Esophagus muscularis mucosa (tissue), 4 donors: ENCODE measurements at places on chromosomes 7 and 10. TPM values are rescaled to one million over a fixed set of nuclear protein-coding genes. Genes with fewer than 3 reads are reported as not detected.

TLX1 gene
- total RNA-seq = not detected

IL2RA gene
- 0.39 TPM for total RNA-seq

CDHR1 gene
- total RNA-seq = 0.17 TPM

- no peak for DNase-seq
- H3K4me1 ChIP-seq = peaks cover 9% of the 10 kb centered on the region
- H3K27ac ChIP-seq = no peak overlapping the region
- H3K27me3 ChIP-seq = no peaks in the 10 kb centered on the region
- H3K4me3 ChIP-seq = no peak overlapping the region
These were observed 2.9 kb upstream of the RABGEF1 start for GRCh38 chr7:66737667-66738066.

GRCh38 chr10:86210416-86210815, 156.2 kb downstream of the GRID1 start:
- H3K4me3 ChIP-seq = no peak overlapping the region
- no peaks in the 10 kb centered on the region for H3K27me3 ChIP-seq
- H3K4me1 ChIP-seq = no peaks in the 10 kb centered on the region
- DNase-seq = no peak
- H3K36me3 ChIP-seq = no peaks in the 10 kb centered on the region
- no peak overlapping the region for H3K27ac ChIP-seq

DNA sequence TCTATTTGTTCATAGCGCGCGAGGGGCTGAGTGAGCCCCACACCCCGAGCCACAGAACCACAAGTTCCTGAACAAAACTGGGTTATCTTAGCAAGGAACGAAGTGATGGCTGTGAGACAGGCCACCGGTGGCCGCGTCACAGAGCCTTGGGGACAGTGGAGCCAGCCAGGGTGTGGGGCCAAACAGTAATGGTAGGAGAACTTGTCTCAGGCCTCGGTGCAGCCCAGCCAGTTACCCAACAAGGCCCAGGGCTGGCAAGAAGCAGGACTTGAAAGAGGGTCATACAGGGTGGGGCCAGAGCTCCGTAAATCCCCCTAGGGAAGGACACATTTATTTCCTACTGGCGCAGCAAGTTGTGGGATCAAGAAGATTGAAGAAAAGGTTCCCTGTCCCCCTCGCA, 39.4 kb upstream of the TNS3 start:
- H3K4me3 ChIP-seq = no peak overlapping the region
- peaks cover 21% of the 10 kb centered on the region for H3K4me1 ChIP-seq
- no peaks in the 10 kb centered on the region for H3K36me3 ChIP-seq

DNA sequence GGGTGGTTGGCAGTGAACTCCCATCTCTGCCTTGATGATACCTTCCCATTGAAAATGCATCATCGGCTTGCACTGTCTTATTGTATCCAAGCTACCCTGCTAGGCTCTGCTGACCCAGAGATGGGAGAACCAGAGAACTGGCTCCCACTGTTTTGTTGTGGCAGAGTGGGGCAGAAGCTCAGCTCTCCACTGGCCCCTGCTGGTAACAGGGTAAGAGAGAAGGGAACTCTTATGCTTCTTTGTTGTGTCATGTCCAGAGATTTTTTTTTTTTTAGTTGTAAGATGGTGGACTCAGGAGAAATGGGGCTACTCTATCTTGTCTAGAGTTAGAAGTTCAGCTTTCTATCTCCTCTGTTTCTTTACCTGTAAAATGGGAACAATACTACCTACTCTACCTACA, 100.5 kb upstream of the SDK1 start:
- DNase-seq = no peak
- no peaks in the 10 kb centered on the region for H3K36me3 ChIP-seq
- no peak overlapping the region for H3K27ac ChIP-seq
- no peaks in the 10 kb centered on the region for H3K27me3 ChIP-seq

GRCh38 chr10:14731875-14732512, 42.7 kb downstream of the FAM107B start:
- H3K36me3 ChIP-seq = no peaks in the 10 kb centered on the region
- no peak overlapping the region for H3K4me3 ChIP-seq
- peaks cover 7% of the 10 kb centered on the region for H3K4me1 ChIP-seq

DNA sequence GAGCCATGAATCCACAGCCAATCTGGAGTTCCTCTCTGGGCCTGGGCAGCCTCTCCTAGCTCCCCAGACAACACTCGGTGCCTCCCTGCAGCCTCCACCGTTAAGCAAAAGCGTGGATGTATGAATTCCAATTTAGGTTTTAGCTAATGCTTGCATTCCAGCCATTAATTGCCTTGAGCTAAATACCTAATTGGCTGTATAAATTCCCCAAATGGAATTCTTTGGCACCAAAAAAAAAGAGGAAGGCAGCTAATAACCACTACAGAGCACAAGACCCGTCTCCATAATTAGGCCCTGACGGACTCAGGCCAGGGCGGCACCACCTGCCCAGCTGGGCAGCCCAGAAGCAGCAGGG, 140.5 kb downstream of the PTPRN2 start:
- no peak overlapping the region for H3K4me3 ChIP-seq
- H3K4me1 ChIP-seq = no peaks in the 10 kb centered on the region
- DNase-seq = no peak
- no peaks in the 10 kb centered on the region for H3K36me3 ChIP-seq
- H3K27me3 ChIP-seq = peaks cover 27% of the 10 kb centered on the region

DNA sequence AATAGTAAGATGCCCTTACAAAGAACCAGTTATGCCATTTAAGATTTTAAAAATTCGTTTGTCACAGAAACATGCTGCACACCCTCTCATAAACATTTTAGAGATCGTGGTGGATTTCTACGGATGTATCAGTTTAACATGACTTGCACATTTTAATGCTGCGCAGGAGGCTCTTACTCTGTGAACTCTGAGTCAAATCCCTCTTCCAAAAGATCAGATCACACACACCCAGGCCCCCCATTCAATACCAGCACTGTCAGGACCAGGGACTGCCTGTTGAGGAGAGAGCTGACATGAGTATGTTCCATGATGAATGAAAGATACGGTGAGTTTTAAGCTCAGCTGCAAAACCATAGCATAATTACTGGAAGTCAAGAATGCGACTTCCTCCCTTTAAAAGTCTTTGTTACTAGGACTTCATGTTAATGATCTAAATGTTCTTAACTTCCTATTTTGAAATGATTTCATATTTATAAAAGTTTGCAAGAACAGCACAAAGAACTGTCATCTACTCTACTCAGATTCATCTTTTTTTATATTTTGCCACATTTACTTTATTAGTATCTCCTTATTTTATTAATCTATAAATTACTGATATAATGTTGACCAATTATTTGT, 500.2 kb downstream of the GLRX3 start:
- no peak overlapping the region for H3K4me3 ChIP-seq
- peaks cover 5% of the 10 kb centered on the region for H3K4me1 ChIP-seq
- DNase-seq = no peak
- H3K27ac ChIP-seq = no peak overlapping the region
- H3K36me3 ChIP-seq = no peaks in the 10 kb centered on the region

GRCh38 chr10:84291384-84291783, 37.0 kb upstream of the CCSER2 start:
- H3K36me3 ChIP-seq = no peaks in the 10 kb centered on the region
- no peak for DNase-seq
- H3K27ac ChIP-seq = no peak overlapping the region
- H3K27me3 ChIP-seq = no peaks in the 10 kb centered on the region

GRCh38 chr10:126736142-126736541, 65.6 kb upstream of the C10orf90 start:
- H3K4me1 ChIP-seq = peaks cover 6% of the 10 kb centered on the region
- no peak overlapping the region for H3K27ac ChIP-seq
- peaks cover 5% of the 10 kb centered on the region for H3K27me3 ChIP-seq
- H3K4me3 ChIP-seq = no peak overlapping the region
- H3K36me3 ChIP-seq = no peaks in the 10 kb centered on the region
- DNase-seq = peak; percentile 45

DNA sequence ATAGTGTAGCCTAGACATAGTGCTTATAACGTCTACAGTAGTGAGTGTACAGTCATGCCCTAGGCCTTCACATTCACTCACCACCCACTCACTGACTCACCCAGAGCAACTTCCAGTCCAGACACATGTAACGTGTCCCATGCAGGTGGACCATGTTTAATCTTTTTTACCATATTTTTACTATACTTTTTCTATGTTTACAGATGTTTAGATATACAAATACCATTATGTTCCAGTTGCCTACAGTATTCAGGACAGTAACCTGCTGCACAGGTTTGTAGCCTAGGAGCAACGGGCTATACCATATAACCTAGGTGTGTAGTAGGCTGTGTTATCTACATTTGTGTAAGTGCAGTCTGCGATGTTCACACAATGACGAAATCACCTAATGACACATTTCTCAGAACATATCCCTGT, 11.0 kb downstream of the MPP7 start:
- H3K36me3 ChIP-seq = no peaks in the 10 kb centered on the region
- H3K27ac ChIP-seq = peak overlapping the region; percentile 38
- peaks cover 58% of the 10 kb centered on the region for H3K4me1 ChIP-seq
- no peaks in the 10 kb centered on the region for H3K27me3 ChIP-seq
- no peak overlapping the region for H3K4me3 ChIP-seq
- no peak for DNase-seq

- H3K36me3 ChIP-seq = no peaks in the 10 kb centered on the region
- no peaks in the 10 kb centered on the region for H3K4me1 ChIP-seq
- H3K27ac ChIP-seq = no peak overlapping the region
- H3K27me3 ChIP-seq = no peaks in the 10 kb centered on the region
- H3K4me3 ChIP-seq = no peak overlapping the region
These were observed 138.9 kb downstream of the MAD1L1 start for GRCh38 chr7:2093843-2094220.

- H3K4me1 ChIP-seq = peaks cover 77% of the 10 kb centered on the region
- peaks cover 14% of the 10 kb centered on the region for H3K36me3 ChIP-seq
- H3K4me3 ChIP-seq = no peak overlapping the region
- no peak for DNase-seq
- H3K27ac ChIP-seq = no peak overlapping the region
These were observed 4.2 kb downstream of the GLRX3 start for GRCh38 chr10:130140425-130140824.

DNA sequence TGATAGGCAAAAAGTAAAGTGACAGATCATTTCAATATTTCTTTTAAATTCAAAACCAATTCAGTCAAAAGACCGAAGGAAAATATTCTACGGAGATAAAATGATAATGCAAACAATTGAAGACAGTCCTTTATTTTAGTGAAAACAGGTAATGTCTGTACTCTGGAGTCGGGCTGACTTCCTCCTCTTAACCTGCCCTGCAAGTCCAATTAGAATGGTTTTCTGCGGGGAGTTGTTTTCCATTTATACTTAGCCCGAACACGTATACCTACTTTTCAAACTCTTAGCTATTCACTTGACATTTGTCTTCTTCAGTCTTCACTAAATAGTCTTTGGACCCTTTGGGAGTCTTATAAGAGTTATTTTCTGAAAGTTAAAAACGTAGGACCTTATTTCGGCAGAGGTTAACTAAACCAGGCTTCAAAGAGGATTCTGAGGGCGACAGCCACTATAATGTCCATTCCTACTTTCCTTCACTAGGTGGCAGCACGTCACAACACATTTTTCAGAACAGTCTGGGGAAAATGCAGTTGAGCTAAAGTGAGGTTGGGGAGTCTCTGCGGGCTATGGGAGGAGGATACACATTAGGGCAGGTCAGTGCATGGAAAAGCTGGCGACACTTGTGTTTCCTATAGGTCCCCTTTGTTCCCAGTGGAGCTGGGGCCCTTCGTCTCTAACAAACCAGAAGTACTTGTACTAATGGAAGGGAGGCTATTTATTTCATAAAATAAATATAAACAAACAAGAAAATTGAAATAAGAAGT, 472.0 kb downstream of the KCNMA1 start:
- DNase-seq = no peak
- no peaks in the 10 kb centered on the region for H3K27me3 ChIP-seq
- H3K4me1 ChIP-seq = peaks cover 16% of the 10 kb centered on the region
- no peak overlapping the region for H3K27ac ChIP-seq
- H3K4me3 ChIP-seq = no peak overlapping the region

- DNase-seq = no peak
- no peak overlapping the region for H3K4me3 ChIP-seq
- no peaks in the 10 kb centered on the region for H3K27me3 ChIP-seq
These were observed 5.7 kb downstream of the AUTS2 start for GRCh38 chr7:69603937-69604494.

DNA sequence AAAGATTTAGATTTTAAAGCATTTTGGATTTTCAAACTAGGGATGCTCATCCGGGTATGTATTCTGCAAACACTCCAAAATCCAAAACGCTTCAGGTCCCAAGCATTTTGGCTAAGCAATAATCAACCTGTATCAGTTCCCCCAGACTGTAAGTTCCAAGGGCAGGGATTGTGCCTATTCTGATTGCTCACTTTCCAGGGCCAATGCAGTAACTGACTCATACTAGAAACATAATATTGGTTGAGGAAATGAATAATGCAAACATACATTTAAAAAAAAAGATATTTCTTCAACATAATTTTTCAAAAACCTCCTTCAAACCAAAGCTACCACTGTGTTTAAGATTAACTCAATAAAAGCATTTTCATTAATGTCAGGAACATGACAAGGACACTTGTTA, 69.5 kb downstream of the HIBADH start:
- no peak overlapping the region for H3K4me3 ChIP-seq
- peaks cover 15% of the 10 kb centered on the region for H3K36me3 ChIP-seq
- H3K27ac ChIP-seq = no peak overlapping the region
- no peak for DNase-seq
- no peaks in the 10 kb centered on the region for H3K27me3 ChIP-seq

DNA sequence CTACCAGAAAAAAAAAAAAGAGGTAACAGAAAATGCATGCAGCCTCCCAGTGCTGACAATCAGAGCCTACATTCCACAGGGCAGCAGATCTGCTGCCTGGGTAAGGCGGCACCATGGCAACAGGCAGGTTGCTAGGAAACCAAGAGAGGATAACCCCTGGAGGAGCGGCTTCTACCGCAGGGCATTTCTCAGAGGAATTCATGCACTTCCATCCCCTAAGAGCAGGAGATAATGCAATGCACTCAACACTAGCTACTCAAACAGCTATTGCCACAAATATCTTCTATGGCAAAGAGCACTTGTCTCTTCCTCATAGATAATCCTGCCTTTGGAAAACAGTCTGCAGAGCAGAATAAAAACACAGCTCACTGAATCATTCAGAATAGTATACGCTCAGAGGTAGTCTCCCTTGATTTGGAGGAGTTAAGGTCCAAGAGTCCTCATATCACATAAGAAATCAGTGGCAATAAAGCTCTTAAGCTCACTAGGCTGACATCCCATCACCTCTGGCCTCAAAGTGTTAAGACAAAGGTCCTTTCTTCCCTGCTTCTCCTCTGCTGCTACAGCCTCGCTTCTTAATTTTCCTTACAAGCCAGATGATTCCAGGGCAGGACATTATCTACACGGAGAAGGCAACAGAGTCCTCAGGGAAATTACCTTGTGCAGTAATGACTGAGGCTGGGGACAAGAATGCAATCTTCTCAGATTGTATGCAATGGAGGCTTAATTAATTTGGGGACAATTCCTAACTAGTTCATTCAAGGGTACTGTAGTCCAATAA, 10.7 kb downstream of the PSAP start:
- no peaks in the 10 kb centered on the region for H3K36me3 ChIP-seq
- no peak for DNase-seq
- H3K27ac ChIP-seq = peak overlapping the region; percentile 20
- peaks cover 76% of the 10 kb centered on the region for H3K4me1 ChIP-seq

- H3K27ac ChIP-seq = no peak overlapping the region
- peaks cover 29% of the 10 kb centered on the region for H3K4me1 ChIP-seq
- no peaks in the 10 kb centered on the region for H3K36me3 ChIP-seq
- H3K27me3 ChIP-seq = no peaks in the 10 kb centered on the region
- no peak overlapping the region for H3K4me3 ChIP-seq
- no peak for DNase-seq
These were observed 325.8 kb upstream of the ZMIZ1 start for GRCh38 chr10:78742730-78743615.
